ENCODE measurements at places on chromosomes 1 and 21.

DNA sequence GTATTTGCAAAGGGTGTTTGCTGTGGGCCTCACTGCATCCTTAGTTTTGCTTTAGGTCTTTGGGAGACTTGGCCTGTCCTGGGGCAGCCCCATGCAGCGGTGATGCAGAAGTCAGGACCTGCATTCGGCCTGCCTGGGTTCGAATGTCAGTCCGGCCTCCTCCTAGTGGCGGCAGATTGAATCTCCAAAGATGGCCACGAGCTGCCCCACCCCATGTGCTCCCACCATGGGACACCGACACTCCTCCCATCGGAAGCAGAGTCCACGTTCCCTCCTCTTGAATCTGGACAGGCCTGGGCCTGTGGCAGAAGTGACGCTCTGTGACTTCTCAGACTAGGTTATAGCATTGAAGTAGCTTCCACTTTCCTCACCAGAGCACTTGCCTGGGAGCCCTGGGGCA, 16.3 kb upstream of the NPPB start:
- DNase-seq = no peak

- DNase-seq = peak; percentile 38
Measured at GRCh38 chr1:36366091-36366661, 19.5 kb downstream of the STK40 start.

- DNase-seq = no peak
Measured at GRCh38 chr1:168736520-168736919, 7.5 kb upstream of the DPT start.

GRCh38 chr21:44314561-44314960, 14.7 kb downstream of the PFKL start:
- DNase-seq = no peak

DNA sequence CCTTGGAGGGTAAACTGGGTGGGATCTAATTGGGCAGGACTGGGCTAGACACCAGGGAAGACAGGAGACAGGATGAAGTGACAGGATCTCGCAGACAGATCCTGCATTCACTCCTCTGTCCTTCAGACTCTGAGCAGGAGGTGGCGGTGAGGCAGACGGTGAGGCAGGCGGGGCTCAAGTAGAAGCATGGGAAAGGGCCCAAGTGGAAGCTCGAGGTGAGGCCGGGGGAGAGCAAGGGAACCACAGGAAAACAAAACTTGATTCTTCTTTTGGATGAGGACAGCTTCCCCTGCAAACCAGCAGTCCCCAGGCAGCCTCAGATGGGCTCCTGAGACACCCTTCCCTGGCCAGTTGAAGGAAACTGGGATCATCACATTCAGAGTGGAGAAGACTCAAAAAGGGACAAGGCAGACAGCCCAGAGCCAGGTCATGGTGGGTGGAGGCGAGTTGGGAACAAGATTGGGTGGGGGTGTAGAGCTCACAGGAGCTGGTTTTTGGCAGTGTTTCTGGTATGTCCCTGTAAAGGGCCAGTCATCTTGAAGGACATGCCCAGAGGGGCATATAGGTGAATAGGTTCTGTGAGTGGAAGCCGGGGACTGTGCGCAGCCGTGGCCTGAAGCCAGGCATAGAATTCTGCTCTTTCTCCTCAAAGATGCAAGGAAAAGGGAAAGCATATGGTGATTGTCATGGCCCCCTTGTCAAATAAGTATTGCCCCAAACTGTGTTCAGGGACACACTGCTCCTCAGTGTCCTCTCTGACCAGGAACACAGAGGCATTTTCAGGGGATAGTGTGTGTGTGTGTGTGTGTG, 18.0 kb downstream of the INKA2 start:
- DNase-seq = no peak

- DNase-seq = no peak
Measured at GRCh38 chr1:242738702-242739645, 214.5 kb upstream of the PLD5 start.

- no peak for DNase-seq
Measured at GRCh38 chr1:164101802-164102201, 457.2 kb upstream of the PBX1 start.

DNA sequence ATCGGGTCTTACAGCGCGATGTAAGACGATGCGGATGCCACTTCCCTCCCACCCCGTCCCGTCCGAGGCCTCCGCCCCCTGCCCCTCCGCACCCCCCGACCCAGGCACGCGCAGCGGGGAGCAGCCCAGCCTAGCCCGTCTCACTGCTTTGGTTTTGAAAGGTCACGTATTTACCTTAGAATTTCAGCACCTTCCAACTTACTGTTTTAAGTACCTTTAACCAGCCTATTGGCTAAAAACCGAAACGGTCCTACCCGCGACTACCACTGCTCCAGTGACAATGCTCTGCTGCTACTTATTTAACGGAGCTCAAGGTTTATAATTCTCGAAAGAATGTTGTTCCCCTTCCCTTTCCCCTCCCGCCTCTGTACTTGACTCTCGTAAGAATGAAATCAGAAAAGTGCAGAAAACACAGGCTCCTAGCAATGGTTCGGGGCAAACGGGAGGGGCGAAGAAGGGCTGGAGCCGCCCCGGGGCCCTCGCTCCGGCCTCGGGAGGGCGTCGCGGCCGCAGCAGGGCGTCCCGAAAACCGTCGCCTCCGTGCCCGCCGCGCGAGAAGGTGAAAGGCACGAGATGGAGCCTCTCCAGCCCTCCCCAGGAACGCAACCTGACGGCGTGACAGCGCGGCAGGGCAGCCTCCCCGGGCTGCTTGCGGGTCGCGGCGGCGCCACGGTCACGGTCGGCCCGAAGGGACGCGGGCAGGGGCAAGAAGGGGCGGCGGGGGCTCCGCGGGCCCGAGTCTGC, 667 bp downstream of the TMEM50B start:
- DNase-seq = peak; percentile 65

GRCh38 chr1:95407131-95407885, 173.3 kb downstream of the RWDD3 start:
- no peak for DNase-seq

DNA sequence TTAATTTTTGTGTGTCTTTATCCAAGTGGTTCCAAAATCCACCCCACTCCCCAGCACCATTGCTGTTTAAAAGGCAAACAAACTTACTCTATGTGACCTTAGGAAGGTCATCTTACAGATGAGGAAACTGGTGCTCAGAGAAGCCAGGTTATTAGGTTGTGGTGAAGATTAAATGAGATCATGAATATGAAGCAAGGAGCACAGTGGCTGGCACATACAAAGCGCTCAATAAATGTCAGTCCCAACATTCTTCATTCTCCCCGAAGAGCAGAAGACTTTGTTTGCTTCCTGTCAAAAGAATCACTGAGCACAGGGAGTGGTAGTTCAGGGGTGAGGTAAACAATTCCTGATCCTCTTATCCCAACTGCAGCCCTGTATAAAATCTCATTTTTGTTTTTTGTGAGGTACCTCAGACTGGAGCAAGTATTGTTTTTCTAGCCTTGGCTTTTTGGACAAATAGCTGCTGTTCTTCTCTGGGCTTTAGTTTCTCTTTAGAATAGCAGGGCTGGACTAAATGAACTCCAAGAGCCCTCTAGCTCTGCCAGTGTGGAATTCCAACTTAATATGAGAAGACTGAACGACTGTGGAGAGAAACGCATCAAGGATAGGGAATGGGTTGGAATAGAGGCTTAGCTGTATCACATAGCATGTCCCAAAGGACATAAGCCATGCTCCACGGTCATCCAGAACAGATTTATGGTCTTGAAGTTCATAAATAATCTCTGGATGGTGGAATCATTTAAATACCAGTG, 455.3 kb upstream of the USP24 start:
- no peak for DNase-seq

DNA sequence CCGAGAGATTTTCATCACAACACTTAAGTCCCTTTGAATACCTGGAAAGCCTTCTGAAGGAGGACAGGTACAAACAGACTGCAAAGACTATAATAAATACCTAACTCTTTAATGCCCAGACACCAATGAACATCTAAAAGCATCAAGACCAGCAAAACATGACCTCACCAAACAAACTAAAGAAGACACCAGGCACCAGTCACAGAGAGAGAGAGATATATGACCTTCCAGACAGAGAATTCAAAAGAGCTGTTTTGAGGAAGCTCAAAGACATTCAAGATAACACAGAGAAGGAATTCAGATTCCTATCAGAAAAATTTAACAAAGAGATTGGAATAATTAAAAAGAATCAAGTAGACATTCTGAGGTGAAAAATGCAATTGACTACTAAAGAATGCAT, 50.6 kb upstream of the ACADM start:
- no peak for DNase-seq

DNA sequence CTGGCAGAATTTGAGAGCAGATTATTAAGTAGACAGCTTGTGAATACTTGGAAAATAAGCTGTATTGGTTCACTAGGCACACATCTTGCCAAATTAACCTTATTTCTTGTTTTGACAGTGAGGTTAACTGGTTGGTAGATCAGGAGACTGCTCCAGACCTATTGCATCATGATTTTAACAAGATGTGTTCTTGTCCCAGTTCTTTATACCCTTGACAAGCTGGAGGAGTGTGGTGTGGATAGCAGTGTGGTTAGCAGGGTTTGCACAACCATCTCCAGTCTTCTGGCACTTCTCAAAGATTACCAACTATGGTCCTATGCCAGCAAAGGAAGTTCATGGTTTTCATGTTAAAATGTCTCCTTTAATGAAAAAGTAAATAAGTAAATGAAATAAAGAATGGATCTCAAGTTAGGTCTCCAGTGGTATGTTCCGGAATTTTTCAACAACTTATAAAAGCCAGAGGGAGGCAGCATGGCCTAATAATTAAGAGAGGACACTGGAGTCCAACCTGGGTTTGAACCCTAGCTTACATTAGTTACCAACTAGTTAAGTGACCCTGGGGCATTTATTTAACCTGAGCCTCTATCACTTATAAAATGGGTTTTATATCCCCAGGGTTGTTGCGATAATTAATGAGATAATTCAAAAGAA, 34.1 kb downstream of the DDX20 start:
- no peak for DNase-seq

GRCh38 chr1:3660704-3661103, 8.4 kb downstream of the TP73 start:
- DNase-seq = no peak

DNA sequence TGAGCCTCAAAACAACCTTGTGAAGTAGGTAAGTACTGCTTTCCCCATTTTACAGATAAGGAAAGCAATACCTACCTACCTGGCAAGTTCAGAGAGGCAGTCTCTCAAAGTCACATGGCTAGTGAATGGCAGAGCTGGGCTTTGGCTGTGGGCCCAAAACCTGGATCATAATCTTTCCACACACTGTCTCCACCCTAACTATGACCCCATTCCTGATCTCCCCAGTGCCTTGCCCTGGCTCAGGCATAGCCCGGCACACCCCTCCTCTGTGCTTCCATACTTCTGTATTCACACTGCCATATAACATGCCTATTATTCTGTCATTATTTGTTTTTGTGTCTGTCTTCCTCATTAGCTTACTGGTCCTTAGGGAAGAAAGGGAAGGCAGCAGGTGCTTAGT, 15.9 kb downstream of the GNG12 start:
- peak; percentile 38 for DNase-seq

DNA sequence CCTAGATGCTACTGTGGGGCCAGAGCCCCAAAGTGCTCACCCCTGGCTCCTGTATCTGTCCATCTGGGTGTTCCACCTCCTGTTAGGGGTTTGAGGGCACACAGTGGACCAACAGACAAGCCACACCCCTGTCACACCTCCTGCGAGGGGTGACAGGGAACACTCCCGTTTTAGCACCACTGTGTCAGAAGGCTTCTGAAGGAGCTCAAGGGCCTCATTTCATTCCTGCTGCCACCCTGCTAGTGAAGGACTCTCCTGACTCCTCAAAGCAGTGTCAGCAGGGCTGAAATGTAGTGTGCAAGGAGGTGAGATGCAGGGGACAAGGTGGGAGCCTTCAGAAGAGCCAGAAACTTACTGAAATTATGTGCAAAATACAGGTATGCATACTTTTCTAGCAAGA, 174.6 kb downstream of the GPATCH2 start:
- DNase-seq = no peak

GRCh38 chr1:36174713-36175112, 18.8 kb downstream of the MAP7D1 start:
- DNase-seq = no peak

DNA sequence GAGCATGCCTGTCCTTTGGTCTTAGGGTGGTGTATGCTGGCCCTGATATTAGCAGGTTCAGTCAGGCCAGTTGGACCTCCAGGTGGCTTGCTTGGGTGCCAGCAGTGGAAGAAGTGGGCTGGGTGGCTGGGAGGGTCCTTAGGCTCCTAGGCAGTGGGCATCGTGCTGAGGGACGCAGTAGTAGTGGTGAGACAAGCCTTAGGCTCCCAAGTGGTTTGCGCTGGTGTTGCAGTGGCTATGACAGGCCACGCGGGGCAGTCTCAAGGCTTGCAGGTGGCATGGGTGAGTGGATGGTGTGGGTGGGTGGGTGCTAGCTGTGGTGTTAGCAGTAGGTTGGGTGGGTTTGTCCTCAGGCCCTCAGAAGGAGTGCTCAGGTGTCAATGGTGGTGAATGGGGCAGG, 162.3 kb downstream of the FMN2 start:
- no peak for DNase-seq

- DNase-seq = peak; percentile 85
Measured at GRCh38 chr1:179079113-179079761, 2.6 kb upstream of the TOR3A start.

DNA sequence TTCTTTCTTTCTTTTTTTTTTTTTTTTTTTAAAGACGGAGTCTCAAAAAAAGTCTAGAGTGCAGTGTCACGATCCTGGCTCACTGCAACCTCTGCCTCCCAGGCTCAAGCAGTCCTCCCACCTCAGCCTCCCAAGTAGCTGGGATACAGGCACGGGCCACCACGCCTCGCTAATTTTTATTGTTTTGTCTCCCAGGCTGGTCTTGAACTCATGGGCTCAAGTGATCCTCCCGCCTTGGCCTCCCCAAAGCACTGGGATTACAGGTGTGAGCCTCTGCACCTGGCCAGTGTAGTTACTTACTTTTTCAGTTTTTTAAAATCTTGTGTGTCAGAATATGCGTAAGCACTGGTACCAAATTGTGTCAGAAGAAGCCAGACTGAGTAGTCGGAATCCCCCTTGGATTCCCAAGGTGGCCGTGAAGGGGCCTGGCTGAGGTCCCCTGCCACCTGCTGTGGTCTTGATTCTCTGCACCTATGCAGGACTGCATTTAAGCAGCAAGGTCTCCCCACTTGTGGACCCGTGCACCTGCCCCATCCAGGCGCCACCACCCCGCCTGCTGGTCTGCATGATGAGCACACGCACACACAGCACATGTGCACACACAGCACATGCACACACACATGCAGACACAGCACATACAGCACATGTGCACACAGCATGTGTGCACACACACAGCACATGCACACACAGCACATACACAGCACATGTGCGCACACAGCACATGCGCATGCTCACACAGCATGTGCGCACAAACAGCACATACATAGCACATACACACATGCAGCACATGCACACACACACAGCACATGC, 47.5 kb downstream of the PCNT start:
- DNase-seq = no peak

DNA sequence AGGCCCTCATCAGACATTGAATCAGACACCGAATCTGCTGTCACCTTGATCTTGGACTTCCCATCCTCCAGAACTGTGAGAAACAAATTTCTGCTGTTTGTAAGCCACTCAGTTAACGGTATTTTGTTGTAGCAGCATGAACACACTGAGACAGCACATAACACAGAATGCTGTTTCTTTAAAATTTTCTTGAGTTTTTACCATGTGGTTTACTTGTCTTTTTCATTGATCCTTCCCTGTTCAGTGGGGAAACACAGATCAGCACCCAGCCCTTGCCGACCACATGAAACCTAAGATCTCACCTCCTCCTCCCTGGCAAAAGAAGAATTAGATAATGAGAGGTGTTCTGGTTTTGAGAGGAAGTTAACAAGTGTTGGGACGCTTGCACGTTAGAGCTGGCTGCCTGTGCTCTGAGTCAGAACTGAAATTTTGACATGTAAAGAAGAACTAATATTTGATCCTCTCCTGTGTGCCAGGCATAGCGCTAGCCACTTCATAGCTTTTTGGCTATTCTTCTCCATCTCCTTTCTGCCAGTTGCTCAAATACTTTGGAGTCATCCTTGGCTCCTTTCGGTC, 179.6 kb downstream of the DHRS3 start:
- DNase-seq = no peak

All from hepatocyte (in vitro differentiated cells).